Mesothelial cell of epicardium (in vitro differentiated cells): ENCODE measurements at places on chromosomes 6 and 20. TPM values are rescaled to one million over a fixed set of nuclear protein-coding genes. Genes with fewer than 3 reads are reported as not detected.

DNA sequence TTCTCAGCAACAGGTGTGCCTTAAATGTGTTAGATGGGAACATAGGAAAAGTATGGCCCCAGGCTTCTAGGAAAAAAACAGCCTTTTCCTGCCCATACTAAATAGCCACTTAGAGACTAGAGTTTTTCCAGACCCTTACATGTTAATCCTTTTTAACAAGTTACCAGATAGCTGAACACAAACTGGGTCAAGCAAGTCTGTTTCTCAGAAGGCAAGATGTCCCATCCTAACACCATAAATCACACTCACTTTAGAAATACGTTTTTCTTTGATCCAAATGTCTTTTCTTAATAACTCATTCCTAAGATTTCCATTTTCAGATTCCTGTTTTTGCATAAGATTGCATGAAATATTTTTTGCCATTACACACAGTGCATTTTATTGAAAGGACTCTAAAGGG, 241.3 kb downstream of the KCNQ5 start:
- H3K4me1 ChIP-seq, result peaks cover 19% of the 10 kb centered on the region
- no peak for DNase-seq
- H3K27me3 ChIP-seq, result no peaks in the 10 kb centered on the region
- H3K36me3 ChIP-seq, result no peaks in the 10 kb centered on the region
- H3K4me3 ChIP-seq, result no peak overlapping the region
- H3K27ac ChIP-seq, result no peak overlapping the region

GRCh38 chr20:49999329-49999728, 16.5 kb downstream of the SNAI1 start:
- H3K27me3 ChIP-seq, result no peaks in the 10 kb centered on the region
- no peaks in the 10 kb centered on the region for H3K36me3 ChIP-seq
- no peak overlapping the region for H3K4me3 ChIP-seq
- no peak for DNase-seq
- no peaks in the 10 kb centered on the region for H3K4me1 ChIP-seq
- no peak overlapping the region for H3K27ac ChIP-seq

DNA sequence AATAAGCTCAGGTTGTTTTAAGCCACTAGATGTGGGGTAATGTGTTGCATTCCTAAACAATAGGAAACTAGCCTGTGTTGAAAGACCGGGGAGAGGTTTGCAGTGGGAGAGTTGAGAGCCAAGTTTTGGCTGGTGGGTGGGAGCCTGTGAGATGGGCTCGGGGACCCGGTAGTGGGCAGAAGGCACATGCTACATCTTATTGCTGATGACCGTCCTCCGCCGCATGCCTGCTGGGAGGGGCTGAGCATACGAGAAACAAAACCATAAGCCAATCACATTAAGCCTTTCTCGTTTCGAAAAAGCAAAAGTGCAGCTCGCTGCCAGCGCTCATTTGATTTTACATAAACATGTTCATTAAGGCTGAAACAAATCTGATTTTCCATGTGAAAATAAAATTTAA, 57.4 kb upstream of the MPC1 start:
- H3K27ac ChIP-seq, result no peak overlapping the region
- H3K4me1 ChIP-seq, result no peaks in the 10 kb centered on the region
- peaks cover 3% of the 10 kb centered on the region for H3K36me3 ChIP-seq
- DNase-seq, result no peak
- no peaks in the 10 kb centered on the region for H3K27me3 ChIP-seq

DNA sequence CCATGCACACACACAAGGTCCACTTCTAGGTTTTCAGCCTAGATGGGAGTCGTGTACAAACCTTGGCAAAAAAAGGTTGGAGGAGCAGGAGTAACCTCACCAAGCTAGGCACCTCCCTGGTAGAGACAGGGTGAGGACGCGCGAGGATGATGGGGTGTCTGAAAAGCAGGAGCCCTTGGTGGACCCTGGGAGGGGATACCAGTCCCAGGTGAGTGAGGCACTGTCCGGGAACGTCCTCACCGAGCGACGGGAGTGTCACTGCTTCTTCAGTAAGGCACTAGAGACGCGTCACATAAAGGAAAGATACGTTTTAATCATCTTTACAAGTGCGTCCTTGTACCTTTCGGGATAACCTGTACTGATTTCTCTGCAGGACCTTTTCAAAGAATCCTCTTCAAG, 29.4 kb upstream of the ZBP1 start:
- H3K36me3 ChIP-seq, result peaks cover 25% of the 10 kb centered on the region
- no peaks in the 10 kb centered on the region for H3K27me3 ChIP-seq
- H3K4me1 ChIP-seq, result peaks cover 3% of the 10 kb centered on the region
- DNase-seq, result no peak
- no peak overlapping the region for H3K4me3 ChIP-seq

- no peak for DNase-seq
- no peak overlapping the region for H3K27ac ChIP-seq
Measured at GRCh38 chr20:10510216-10510615, 75.1 kb downstream of the SLX4IP start.

DNA sequence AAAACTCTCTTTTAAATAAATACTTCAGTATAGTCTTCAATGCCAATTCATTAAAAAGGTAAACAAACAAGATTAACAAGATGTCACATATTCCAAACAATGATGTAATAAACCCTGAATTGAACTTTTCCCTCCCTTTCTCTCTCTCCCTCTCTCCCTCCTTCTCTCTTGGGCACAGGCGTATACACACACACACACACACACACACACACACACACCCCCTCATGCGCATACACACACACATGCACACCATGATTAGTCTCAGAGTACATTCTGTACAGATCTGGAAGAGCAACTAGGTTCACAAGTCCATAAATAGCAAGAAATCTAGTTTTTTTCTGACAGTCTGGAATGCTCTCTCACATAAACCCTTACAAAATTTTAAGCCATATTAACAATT, 128.3 kb downstream of the DST start:
- H3K4me1 ChIP-seq, result peaks cover 36% of the 10 kb centered on the region
- no peak for DNase-seq
- H3K4me3 ChIP-seq, result no peak overlapping the region

GRCh38 chr6:21596949-21597682, 3.6 kb downstream of the SOX4 start:
- peaks cover 33% of the 10 kb centered on the region for H3K4me1 ChIP-seq
- H3K27ac ChIP-seq, result peak overlapping the region; percentile 98
- no peak for DNase-seq
- peak overlapping the region; percentile 98 for H3K4me3 ChIP-seq
- H3K36me3 ChIP-seq, result peaks cover 39% of the 10 kb centered on the region

GRCh38 chr6:7802662-7803061, 76.8 kb downstream of the BMP6 start:
- no peak overlapping the region for H3K27ac ChIP-seq
- no peak for DNase-seq
- no peak overlapping the region for H3K4me3 ChIP-seq
- no peaks in the 10 kb centered on the region for H3K36me3 ChIP-seq
- H3K4me1 ChIP-seq, result peaks cover 26% of the 10 kb centered on the region
- H3K27me3 ChIP-seq, result peaks cover 17% of the 10 kb centered on the region

DNA sequence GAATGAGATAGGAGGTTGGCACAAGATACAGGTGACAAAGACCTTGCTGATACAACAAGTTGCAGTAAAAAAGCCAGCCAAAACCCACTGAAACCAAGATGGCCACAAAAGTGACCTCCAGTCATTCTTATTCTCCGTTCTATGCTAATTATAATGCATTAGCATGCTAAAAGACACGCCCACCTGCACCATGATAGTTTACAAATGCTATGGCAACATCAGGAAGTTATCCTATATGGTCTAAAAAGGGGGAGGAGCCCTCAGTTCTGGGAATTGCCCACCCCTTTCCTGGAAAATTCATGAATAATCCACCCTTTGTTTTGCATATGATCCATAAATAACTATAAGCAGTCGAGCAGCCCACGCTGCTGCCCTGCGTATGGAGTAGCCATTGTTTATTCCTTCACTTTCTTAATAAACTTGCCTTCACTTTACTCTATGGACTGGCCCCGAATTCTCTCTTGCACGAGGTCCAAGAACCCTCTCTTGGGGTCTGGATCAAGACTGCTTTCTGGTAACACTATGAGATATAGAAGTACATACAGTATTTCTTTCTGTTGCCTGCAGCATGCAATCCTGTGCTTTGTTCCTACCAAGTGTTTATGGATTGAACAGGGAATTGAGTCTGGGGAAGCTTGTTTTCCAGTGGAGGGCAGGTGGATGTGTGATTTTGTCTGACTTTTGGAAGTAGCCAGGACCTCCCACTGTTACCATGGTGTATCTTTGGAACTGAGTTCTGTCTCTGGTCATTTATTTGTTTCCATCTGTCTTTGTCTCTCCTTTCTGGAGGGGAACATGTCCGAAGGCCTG, 72.0 kb upstream of the TGM3 start:
- no peak overlapping the region for H3K4me3 ChIP-seq
- DNase-seq, result no peak
- no peak overlapping the region for H3K27ac ChIP-seq
- no peaks in the 10 kb centered on the region for H3K4me1 ChIP-seq

The EYA4 gene
- 21.4 to 23.1 TPM (median 21.5 TPM) in 3 replicates for total RNA-seq
